ENCODE measurements at places on chromosomes 5 and 9.
A peak's percentile ranks its signal among the peaks of the same experiment; 100 is the strongest.

- no peak for DNase-seq
Observed at GRCh38 chr9:110599468-110599867, 19.9 kb upstream of the SVEP1 start.

- DNase-seq = no peak
Observed at GRCh38 chr9:107688728-107689127, 199.2 kb upstream of the KLF4 start.

GRCh38 chr5:130627145-130627544 lies 537.9 kb downstream of the HINT1 start:
- no peak for DNase-seq

DNA sequence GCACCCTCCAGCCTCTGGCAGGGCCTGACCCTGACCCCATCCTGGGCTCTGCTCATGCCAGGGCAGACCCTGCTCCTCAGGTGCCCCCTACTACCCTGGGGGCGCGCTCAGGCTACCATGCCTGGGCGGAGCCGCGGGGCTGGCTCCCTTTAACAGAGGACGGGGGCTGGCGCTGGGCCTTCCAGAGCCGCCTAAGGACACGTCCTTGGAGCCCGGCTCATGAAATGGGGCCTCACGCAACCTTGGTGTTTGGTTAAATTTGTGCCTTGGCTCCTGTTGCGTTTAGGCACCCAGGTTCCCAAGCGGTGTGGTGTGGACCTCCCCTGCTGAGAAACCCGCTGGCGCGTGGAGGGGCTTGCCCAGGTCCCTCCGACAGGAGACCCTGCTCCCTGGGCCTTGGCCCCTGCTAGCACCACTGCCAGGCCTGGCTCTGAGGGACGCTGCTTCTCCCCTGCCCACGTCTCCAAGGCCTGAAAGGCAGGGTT lies 3.4 kb upstream of the EHMT1 start:
- DNase-seq = no peak

GRCh38 chr5:82754036-82754746 lies 323.0 kb downstream of the TMEM167A start:
- no peak for DNase-seq

GRCh38 chr5:34507933-34508332 lies 148.2 kb upstream of the RAI14 start:
- DNase-seq = no peak

GRCh38 chr5:56147659-56148230 lies 85.4 kb downstream of the ANKRD55 start:
- no peak for DNase-seq

GRCh38 chr5:76660360-76660759 lies 37.2 kb upstream of the F2RL2 start:
- no peak for DNase-seq

GRCh38 chr5:109697339-109697738 lies 7.6 kb downstream of the MAN2A1 start:
- no peak for DNase-seq

DNA sequence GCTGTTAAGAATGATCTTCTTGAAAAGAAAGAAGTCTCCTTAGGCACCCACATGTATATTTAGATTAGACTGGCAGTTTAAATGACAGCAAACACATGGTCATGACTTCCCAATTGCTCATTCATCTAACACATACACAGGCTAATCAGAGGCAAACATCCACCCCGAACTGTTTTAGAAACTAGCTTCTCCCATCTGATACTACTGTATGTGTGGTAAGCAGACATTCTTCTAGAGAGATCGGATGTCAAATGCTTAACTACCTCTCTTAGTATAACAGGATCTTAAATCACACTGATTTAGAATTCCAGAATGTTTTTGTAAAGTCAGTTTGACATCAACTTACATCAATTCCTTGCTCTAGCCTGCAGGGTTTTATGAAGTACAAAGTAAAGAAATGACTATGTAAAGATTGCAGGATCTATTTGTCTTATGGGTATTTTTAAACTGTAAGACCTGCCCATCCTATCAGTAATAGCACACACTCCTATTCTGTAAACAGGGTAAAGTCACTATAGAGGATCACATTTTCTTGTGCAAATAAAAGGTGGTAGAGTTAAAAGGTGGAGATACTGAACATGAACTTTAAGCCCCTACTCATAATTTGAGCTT lies 239.7 kb downstream of the MLLT3 start:
- DNase-seq = no peak

GRCh38 chr5:80389580-80389979 lies 18.3 kb upstream of the ZFYVE16 start:
- no peak for DNase-seq

- no peak for DNase-seq
Observed at GRCh38 chr9:86454701-86455615, 100.7 kb upstream of the TUT7 start.

DNA sequence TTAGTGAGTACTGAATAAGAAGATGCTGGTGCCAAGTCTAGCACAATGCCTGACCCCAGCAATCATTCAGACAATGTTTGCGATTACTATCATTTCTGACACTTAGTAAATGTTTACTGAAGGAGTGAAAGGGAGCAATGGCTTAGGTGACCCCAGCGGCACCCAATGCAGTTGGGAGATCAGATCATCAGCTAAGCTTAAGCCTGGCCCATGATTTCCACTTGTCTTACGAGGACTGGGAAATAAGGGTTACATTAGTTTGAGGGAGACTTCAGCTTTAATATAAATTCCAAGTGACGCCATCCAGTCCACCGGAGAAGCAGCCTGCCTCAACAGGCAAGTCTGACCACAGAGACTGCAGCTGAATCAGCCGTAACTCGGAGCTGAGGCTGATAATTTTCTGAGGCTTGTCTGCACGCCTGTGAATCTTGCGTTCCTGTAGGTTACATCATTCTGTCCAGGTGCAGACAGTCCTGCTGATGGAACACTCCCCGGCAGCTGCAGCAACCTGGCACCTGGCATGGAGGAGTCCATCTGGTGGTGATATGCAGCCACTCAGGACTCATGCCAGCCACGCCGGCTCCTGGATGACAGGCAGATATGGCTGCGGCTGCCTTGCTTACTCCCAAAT lies 34.9 kb upstream of the FGF1 start:
- no peak for DNase-seq

- DNase-seq = peak; percentile 41
Observed at GRCh38 chr5:159341906-159342310, 11.6 kb upstream of the IL12B start.

GRCh38 chr5:34034534-34035327 lies 8.3 kb downstream of the C1QTNF3 start:
- DNase-seq = no peak

All from stimulated activated CD8-positive, alpha-beta memory T cell treated with anti-CD3 and anti-CD28 coated beads, Interleukin-15, amount 100 ng/mL, for 4 hours (primary cell).